SHP77 (cell line): ENCODE measurements at places on chromosomes 2 and 18.

GRCh38 chr2:8149985-8150539 is 531.8 kb upstream of the ID2 start:
- DNase-seq, result no peak

DNA sequence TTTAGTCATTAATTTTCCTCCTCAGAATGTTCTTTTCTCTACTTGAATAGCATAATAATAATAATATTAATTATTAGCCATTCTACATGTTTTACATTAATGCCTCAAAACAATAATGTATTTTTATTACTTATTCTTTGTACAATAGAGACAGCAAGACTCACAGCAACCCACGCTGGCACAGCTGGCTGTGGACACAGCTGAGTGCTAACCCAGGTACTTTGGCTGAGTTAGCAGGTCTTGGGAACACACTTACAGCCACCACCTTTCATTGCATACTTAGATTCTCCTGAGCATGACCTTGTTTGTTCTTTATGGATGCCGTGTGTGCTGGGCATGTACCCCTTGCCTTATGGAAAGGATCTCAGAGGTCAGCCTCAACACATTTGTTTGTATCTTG is 260.2 kb upstream of the ST6GAL2 start:
- no peak for DNase-seq

GRCh38 chr2:150640039-150640438 is 152.6 kb upstream of the RND3 start:
- no peak for DNase-seq

DNA sequence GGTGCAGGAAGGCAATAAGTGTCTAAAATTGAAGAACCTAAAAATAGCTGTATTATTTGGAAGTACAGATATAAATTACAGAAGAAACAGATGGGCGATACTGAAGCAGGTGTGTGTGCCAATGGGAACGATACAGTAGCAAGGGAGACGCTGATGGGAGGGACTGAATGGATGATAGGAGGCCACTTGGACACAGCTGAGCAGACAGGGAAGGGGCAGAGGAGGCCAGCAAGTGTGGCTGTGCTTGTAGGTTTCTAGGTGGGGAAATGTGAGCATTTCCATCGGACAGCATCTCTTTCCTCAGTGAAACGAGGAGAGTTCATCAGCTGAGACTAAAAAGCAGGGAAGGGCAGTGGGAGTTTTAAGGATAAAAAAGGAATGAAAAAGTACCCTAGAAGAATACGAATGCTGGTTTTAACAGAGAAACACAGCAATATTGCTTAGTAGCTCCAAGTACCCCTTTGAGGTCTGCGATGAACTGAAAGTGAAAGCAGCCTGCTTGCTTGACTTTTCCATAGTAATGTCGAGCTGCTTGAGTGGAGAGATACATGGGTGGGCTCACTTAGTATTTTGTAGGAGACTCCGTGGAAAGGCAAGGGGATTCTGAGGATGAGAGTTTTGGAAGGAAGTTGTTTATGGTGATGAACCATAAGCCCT is 91.7 kb upstream of the EPC2 start:
- DNase-seq, result peak; percentile 33

DNA sequence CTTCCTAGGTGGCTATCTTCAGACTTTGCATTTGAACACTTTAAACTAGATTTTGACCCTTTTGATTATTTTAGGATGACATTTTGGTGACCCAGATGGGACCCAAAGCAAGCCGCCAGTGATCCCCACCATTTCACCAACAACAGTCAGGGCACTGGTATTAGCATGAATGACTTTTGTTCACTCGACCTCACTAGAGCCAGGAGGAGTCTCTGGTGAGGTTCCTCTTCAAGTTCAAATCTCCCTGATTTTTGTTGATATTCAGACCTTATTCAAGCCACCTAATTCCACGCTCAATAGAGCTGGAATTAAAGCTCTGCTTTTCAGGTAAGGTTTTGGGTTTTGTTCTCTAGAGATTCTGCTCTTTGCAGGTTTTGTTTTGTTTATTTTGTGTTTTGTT is 202.3 kb downstream of the MREG start:
- no peak for DNase-seq

DNA sequence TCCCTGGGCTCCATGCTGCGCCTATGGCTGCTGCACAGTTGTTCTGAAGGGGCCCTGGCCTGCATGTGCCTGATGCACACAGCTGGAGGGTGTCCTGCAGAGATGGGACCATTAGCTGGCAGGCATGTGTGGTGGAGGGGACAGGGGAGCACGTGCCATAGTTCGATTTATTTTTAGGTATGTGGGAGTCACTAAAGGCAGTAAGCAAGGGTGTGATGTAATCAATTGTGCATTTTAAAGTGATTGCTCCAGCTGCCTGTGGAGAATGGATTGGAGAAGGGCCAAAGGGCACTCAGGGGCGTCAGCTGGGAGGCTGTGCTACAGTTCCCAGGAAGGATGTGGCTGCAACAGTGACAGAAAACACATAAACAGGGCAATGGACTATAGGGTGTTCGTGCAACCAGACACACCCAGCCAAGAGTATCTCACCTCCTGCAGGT is 205.1 kb downstream of the ARL4C start:
- DNase-seq, result peak; percentile 69

DNA sequence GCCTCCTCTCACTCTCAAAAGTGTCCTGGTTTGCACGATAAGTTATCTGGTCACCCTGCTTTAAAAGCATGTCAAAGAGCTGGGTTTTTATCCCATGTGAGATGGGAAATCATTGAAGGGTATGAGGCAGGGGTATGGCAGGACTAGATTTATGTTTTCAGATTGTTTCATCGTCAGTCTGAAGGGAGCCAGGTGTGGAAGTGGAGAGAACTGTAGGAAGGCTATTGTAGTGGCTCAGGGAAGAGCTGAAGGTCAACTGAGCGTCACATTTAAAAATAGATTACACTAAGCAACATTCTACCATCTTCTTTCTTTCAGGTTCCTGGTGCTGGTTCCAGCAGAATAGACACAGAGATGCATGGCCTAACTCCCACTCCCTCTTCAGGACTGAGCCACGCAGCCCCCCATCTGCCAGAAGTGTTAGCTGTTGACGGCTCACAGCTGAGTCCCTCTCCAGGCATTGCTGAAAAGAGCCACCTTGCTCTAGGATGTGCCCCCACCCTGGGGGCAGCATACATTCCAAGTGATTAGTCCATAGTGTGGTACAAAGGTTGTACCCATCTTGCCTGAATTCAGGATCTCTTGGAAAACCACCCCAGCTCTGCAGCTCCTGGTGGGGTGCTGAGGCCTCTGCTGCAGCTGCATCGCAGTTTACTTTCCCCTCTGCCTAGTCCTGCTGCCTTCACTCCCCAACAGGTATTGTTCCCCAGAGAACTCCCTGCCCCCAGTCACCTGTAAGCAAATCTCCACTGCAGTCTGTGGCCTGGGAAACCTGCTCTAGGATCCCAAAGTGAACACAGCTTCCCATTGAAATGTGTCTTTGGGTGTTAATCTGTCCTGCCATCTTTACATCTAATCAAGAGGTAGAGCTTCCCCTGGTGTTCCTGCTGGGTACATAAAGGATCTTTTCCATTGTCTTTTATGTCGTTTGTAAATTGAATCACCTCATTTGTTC is 79.5 kb upstream of the KLF7 start:
- no peak for DNase-seq

DNA sequence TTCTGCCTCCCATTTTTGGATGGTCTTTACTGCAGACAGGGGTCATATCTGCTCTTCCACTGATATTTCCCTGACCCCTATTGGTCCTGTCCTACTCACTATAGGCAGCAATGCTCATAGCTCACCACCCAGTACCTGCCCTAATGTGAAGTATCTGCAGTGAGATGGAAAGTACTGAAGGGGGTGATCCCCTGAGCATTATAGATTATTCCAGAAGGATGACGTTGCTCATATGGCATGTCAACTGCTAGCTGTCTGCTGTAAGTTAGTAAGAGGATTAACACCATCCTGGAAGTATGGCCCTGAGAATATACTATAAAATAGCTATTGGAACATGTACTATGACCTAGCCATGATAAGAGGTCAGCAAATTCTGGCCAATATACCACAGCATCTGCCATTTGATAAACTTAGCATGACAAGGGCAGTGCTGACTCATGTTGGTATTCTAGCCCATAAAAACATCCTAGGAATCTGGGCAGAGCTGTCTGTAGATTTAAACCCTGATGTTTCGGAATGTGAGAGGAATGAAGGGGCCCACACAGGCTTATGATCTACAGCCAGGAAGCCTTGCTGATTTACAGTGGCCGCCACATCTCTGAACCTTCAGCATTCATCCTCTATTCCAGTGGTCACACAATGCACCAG is 451.4 kb downstream of the TNS1 start:
- no peak for DNase-seq

DNA sequence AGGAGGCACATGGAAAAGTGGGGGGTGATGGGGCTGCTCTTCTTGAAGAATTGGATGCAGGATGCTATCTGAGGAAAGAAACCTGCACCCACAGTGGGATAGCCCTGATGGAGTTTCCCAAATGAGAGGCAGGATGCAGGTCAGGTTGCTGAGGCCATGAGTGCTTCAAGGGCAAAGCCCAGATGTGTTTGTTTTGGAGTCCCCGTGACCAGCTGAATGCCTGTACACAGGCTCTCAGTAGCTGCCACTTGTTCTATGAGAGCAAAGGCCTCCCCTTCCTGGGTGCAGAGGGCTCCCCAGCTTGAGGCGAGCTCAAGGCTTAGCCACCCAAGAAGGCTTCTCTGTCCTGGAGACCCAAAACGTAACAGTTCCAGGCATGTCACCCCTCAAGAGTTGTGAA is 192.7 kb downstream of the SEPTIN10 start:
- DNase-seq, result no peak

DNA sequence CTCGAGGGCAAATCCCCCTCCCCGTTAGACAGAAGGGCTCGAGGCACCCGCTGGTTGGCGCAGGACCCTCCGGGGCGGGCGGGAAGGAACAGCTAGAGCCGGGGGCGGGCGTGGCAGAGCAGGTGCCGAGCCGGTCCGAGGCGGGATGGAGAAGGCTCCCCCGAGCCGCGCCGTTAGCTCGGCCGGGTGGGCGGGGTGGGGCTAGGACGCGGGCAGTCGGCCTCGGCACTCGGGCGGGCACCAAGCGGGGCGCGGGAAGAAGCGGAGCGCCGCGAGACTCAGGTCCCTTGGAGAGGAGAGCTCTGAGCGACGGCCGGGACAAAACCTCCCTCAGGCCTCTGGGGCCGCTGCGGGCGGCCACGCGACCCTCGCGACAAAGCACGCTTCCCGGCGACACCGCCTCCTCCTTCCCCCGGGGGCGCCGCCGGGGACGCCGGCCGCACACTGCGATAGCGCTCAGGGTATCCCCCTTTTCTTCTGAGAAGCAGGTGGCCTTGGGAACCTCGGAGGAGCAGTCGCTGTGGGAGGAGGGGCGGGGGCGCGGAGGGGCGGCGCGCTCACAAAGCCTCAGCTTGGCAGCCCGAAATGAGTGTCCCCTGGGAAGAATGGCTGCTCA is 721 bp downstream of the FHOD3 start:
- no peak for DNase-seq

DNA sequence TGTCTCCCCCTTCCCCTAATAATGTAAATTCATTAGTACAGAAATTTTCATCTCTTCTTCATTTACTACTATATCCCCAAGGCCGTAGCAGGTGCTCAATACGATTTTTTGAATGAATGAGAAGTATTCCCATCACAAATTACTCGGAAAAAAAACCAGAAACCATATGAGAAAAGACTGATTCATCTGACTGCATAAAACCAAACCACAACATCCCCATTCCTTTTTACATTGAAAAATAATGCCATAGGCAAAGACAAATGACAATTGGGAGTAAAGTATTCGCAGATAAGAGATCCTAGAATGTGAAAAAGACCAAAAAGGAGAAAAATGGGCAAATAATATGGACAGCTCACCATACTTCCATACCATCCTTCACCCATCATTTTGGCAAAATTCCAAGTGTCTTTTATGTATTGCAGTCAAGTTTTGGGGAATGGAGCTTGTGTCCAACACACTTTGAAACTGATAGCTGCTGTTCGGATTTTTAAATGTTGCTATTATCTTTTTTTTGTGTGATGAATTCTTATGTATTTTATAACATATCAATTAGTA is 1.5 kb downstream of the ZC3H8 start:
- DNase-seq, result no peak

DNA sequence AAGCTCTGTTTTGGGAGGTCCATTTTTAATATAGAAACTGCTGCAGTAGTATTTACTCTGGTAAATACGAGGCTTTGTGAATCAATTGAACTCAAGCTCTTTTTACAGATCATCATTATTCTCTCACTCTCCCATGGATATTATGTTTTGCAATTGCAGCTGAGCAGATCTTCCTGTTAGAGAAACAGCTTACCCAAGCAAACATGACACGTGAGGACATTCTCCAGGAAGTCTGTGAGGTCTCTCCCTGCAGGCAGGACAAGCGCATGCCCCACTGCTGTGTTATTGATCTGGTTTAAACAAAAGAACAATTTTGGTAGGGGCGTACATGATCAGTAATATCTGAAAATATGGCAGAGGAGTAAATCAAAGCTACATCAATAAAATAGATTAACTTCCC is 72.1 kb downstream of the COL6A3 start:
- DNase-seq, result no peak

DNA sequence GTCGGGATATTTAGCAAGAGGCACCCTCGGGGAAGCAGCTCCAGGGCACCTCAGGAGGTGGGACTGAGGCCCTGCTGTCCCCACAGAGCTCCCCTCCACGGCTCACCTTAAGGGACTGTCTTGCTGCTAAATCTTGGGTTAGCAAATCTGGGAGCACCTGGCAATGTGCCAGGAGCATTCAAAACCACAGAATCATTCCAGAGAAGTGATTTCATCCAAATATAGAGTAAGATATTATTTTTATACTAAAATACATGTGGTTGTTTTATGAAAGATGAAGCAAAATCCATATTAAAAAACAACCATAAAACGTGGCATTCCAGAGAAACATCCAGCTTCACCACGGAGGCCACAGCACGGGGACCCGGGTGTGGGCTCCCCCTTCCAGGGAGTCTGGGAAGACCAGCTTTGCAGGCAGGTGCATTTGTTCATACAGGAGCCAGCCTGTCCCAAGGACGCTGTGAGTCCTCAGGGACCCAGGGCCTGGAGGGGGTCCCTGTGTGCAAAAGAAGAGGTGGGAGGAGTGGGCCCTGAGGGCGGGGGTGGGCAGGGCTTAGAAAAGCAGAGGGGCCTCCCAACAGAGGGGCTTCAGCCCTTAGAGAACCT is 16.3 kb downstream of the HS1BP3 start:
- peak; percentile 45 for DNase-seq

- DNase-seq, result no peak
Measured at GRCh38 chr18:12290086-12290485, 18.0 kb upstream of the TUBB6 start.

- no peak for DNase-seq
Measured at GRCh38 chr2:99708231-99708630, 218.4 kb upstream of the REV1 start.

- no peak for DNase-seq
Measured at GRCh38 chr2:238104691-238105371, 4.7 kb downstream of the ESPNL start.

- no peak for DNase-seq
Measured at GRCh38 chr18:13260197-13260934, 41.8 kb downstream of the LDLRAD4 start.
